ENCODE measurements at places on chromosomes 1 and 21.

DNA sequence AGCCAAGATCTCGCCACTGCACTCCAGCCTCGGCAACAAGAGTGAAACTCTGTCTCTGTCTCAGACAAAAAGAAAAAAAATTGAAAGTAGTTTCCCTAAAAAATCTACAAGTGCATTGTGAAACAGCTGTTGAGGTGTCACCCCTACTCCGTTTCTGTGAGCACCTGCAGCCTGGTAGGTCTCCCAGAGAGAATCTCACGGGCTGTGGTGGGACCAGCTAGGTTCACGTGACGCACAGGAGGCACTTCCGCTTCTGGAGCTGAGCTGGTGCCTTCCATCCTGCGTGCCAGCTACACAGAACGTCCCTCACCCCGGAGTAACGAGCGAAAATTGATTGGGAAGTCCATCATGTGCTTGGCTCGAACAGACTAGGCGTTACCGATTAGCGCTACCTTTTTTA, 66.8 kb downstream of the COL24A1 start:
- no peak for DNase-seq

- peak; percentile 53 for DNase-seq
These were observed at the start of gene FHAD1 for GRCh38 chr1:15246960-15247614. Gene FHAD1, plus strand, starts transcription at chr1:15247223. Its CDS starts 4,562 bp downstream, at chr1:15251785.

- no peak for DNase-seq
These were observed 122.6 kb downstream of the NTNG1 start for GRCh38 chr1:107263291-107263915.

DNA sequence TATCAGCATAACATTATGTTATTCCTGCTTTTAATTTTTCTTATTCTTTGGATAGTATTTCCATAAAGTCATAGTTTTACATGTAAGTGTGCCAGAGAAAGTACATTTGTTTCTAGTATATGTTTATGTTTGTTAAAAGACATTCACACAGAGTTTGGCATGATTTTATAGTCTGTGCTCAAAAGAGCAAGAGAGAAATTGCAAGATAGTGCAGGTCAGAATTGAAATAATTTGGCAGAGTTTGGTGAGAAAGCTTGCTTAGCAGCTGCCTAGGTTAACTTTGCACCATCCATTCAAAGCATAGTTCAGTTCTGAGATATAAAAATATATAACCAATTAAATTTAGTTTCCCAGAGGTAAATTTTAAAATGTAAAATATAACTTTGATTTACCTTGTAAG, 17.0 kb downstream of the NEK7 start:
- DNase-seq: no peak

GRCh38 chr1:35923791-35924221, 7.1 kb upstream of the AGO3 start:
- DNase-seq: no peak

DNA sequence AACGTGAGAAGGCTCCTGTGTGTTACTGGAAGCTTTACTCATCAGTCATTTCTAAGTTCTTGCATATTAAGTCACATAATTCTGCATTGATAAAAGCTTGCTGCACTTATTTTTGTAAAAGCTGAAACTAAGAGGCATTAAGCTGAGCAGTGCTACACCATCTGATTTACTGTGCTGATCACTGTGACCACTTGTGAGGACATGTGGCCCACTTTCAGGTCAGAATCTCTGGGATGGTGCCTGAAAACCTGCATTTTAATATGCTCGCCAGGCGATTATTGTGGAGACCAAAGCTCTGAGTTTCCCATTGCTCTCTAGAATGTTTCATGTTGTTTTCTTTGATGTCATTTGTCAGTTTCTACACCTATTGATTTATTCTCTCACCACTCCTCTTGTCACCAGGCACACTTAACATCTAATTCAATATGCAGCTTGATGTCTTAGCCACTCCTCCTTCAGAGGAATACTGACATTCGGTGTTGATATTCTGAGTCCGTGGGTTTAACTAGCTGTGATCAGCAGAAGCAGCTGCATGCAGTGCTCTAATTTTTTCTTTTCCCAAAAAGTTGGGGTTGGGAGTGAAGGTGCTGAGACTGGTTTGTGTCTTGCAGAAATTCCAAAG, 85.3 kb downstream of the RAVER2 start:
- DNase-seq: no peak

GRCh38 chr21:30515681-30516080, 13.7 kb upstream of the KRTAP19-5 start:
- DNase-seq: no peak

- no peak for DNase-seq
These were observed 146.8 kb downstream of the NPHP4 start for GRCh38 chr1:5845376-5845775.

- no peak for DNase-seq
These were observed 40.5 kb downstream of the MRPS6 start for GRCh38 chr21:34113842-34114241.

DNA sequence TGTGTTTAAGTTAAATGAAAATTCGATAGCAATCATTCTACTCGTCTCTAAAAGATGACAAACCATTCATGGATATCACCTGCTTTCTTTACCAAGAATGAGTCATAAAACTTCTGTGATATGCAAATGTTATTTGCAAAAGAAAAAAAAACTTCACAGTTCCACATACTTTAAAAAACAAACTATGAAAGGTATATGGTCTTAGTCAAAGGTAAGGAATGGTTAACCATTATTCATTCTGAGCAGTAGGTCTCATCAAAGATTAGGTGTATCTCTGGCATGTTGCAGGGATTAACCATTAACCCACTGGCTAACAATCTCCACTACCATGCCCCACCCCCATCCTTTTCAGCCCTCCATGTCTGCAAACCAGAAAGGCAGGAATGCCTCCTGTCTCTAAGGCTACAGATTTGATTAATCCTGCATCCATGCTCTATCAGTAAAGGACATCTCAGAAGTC, 44.4 kb downstream of the PTPN14 start:
- DNase-seq: no peak

DNA sequence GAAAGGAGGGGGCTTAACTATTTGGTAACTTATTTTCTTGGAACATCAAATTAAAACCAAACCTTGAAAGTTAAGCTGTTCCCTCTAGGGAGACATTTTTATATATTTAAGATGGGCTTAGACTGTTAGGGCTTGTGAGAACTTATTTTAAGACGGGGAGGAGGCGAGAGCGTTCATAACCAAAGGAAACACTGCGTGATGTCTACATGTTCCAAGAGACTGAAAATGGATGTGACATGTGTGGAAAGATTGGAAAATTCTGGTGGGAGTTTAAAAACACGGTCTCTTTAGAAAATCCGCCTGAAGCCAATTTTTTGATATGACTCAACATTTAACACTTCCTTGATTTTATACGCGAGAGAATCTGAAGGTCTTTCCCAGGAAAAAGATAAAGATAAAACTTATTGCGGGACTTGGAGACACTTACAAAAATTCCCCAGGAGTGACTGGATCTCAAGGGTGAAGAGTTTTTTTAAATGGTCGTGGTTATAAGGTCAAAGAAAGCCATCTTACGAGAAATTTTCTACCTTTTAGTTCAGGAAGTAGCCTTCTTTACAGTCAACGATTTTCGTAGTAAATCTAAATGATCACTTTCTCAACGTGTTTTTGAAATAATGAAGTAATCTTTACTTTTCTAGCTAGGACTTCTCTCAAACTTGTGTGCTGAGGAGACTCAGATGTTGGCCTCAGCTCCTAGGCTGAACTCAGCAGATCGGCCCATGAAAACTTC, 828 bp downstream of the PNRC2 start:
- DNase-seq: no peak

Data from hepatic stellate cell (primary cell).